ENCODE measurements at places on chromosomes 5 and 9.

GRCh38 chr9:91241909-91242308, 119.8 kb downstream of the AUH start:
- DNase-seq: no peak

DNA sequence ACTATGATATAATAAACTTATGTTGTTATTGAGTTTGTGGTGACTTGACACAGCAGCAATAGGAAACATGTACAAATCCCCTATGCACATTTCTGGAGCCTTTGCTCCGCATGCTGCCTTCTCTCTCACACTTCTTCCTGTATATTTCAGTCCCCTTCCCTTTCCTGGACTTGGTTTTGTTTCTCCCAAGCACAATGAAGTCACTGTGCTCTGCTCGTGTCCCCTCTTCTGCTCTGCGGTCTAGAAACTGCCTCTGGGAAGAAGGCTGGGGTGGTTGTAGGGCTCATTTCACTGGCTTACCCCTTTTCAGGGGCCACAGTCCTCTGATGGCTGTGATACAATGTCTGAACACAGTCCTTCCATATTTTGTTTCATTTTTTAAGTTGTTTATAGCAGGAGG, 15.7 kb upstream of the FGD3 start:
- DNase-seq: no peak

DNA sequence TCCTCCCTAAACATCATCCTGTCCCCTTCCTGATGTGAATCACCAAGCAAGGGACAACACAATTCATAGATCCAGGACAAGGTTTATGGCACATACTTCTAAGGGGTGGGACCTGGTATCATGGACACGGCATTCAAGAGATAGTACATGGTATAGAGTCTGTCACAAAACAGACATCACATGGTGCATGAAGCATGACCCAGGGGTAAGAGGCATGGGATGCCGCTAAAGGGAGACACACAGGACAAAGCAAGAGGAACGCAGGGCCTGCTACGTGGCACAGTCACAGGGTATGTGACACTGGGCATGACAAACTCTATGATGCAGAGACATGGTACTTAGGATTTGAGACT, 20.7 kb downstream of the GSN start:
- no peak for DNase-seq

- no peak for DNase-seq
These were observed 4.7 kb downstream of the SLC27A4 start for GRCh38 chr9:128344931-128345605.

DNA sequence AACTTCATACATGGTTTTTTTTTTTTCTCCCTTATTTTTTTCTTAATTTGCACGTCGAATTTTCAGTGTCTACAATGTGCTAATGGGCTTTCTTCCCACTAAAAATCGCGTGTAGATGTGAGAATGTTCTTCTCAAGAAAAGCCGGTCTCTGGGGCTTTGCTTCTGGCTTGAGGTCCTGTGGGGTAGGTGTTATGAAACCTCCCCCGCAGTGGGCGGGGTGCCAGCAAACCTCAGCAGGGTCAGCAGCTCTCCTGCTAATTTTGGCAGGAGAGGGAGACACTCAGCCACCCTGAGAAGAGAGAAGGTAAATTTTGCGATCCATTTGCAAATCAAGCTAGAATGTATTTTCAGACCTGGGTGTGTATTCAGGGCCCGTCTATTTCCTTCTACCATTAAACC, 59.9 kb downstream of the NPR3 start:
- no peak for DNase-seq

- DNase-seq: no peak
These were observed 16.6 kb upstream of the KIF12 start for GRCh38 chr9:114115654-114116125.

- DNase-seq: no peak
These were observed 23.4 kb downstream of the ADGRV1 start for GRCh38 chr5:90581956-90582355.
